ENCODE measurements at places on chromosomes 2 and 18. TPM values are rescaled to one million over a fixed set of nuclear protein-coding genes. Genes with fewer than 3 reads are reported as not detected.

The POLE4 gene
- total RNA-seq: 50.2 TPM

The GBX2 gene
- not detected for total RNA-seq

The FEZ2 gene
- 17.5 TPM for total RNA-seq

The FBXO41 gene
- total RNA-seq: 16.4 TPM

The NDC80 gene
- 60.0 TPM for total RNA-seq

The DNER gene
- not detected for total RNA-seq

The SLC38A11 gene
- total RNA-seq: not detected

The ZNF236 gene
- total RNA-seq: 19.3 TPM

The EPG5 gene
- total RNA-seq: 24.8 TPM

The DCDC2C gene
- total RNA-seq: not detected

The LIMS1 gene
- total RNA-seq: 44.9 TPM

The SPC25 gene
- 34.3 TPM for total RNA-seq

The AKAIN1 gene
- total RNA-seq: not detected

The KLHL14 gene
- not detected for total RNA-seq

The VWA3B gene
- not detected for total RNA-seq

The VIT gene
- total RNA-seq: not detected

The MAP3K19 gene
- not detected for total RNA-seq

The COBLL1 gene
- 0.13 TPM for total RNA-seq

The DYNAP gene
- not detected for total RNA-seq

The HOXD13 gene
- total RNA-seq: not detected

The TXNDC2 gene
- total RNA-seq: not detected

The CCBE1 gene
- total RNA-seq: not detected

The SLC9A4 gene
- 0.13 TPM for total RNA-seq

The ALS2 gene
- total RNA-seq: 12.7 TPM

The SERPINB3 gene
- not detected for total RNA-seq

The GCKR gene
- total RNA-seq: not detected

The CDK5R2 gene
- total RNA-seq: not detected

The IKZF2 gene
- 2.3 TPM for total RNA-seq

The DNAJC5G gene
- not detected for total RNA-seq

The PAPOLG gene
- total RNA-seq: 21.2 TPM

The PCARE gene
- not detected for total RNA-seq

The PLEKHH2 gene
- total RNA-seq: 0.53 TPM

The LAMA3 gene
- 0.86 TPM for total RNA-seq

The KCNJ3 gene
- total RNA-seq: not detected

The CNGA3 gene
- not detected for total RNA-seq

The RANBP2 gene
- 59.9 TPM for total RNA-seq

The PKDCC gene
- total RNA-seq: not detected

The IMPA2 gene
- total RNA-seq: 17.5 TPM

The SIX3 gene
- total RNA-seq: not detected

The ALLC gene
- total RNA-seq: not detected

The LGALSL gene
- total RNA-seq: 0.84 TPM

The UGT1A6 gene
- total RNA-seq: not detected

The CIB4 gene
- total RNA-seq: not detected

The NUP35 gene
- 12.7 TPM for total RNA-seq

The NEMP2 gene
- total RNA-seq: 23.1 TPM

The CNTNAP5 gene
- total RNA-seq: not detected

The ALPI gene
- total RNA-seq: not detected

The ASPRV1 gene
- total RNA-seq: 1.2 TPM

The C2orf66 gene
- 0.28 TPM for total RNA-seq

The SPP2 gene
- total RNA-seq: not detected

Measured in activated naive CD4-positive, alpha-beta T cell treated with anti-CD3 and anti-CD28 coated beads, Interleukin-2, amount 10 ng/mL, durations not matched to agents 5 hours and 36 hours (primary cell).